ENCODE measurements at places on chromosomes 2 and 18. TPM values are rescaled to one million over a fixed set of nuclear protein-coding genes. Genes with fewer than 3 reads are reported as not detected.

DNA sequence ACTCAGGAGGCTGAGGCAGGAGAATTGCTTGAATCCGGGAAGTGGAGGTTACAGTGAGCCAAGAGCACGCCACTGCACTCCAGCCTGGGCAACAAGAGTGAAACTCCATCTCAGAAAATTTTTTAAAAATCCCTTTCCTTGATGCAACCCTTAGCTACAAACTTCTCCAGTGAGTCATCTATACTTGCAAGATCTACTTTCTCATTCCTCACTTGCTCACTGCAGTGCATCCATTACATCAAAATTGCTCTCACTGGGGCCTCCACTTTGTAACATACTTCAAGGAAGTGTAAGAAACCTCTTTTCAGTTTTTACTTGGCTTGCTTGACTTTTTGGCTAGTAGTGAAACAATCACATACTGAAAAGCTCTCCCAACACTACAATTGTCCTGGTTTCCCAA, 65.3 kb downstream of the REEP1 start:
- DNase-seq, result no peak

DNA sequence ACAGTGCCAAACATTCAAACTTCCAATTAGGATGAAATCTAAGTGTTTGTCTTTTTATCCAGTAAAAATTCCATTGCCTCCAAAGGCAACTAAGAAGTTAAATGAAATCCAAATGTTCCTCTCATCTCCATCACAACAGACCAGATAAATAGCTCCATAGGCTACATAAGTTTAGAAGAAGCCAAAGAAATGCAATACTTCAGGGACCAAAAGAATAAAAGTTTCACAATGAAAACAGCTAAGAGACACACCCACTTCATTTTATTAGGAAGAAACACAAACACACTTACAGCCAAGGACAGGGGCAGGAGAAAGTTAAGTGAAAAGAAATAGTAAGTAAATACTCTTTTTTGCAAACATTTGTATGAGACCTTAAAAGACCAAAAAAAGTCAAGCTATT, 88.5 kb upstream of the CCDC150 start:
- no peak for DNase-seq

- no peak for DNase-seq
Observed at GRCh38 chr2:54403512-54404238, 52.5 kb upstream of the SPTBN1 start.

The OTX1 gene
- polyA plus RNA-seq, result not detected

The ELOA2 gene
- not detected for polyA plus RNA-seq

The SPOPL gene
- 29.4 TPM for polyA plus RNA-seq

- no peak for DNase-seq
Observed at GRCh38 chr2:120869036-120869729, 133.5 kb downstream of the GLI2 start.

The ADGRF3 gene
- polyA plus RNA-seq, result 2.7 TPM

- no peak for DNase-seq
Observed at GRCh38 chr2:167475791-167476190, 587.5 kb downstream of the XIRP2 start.

DNA sequence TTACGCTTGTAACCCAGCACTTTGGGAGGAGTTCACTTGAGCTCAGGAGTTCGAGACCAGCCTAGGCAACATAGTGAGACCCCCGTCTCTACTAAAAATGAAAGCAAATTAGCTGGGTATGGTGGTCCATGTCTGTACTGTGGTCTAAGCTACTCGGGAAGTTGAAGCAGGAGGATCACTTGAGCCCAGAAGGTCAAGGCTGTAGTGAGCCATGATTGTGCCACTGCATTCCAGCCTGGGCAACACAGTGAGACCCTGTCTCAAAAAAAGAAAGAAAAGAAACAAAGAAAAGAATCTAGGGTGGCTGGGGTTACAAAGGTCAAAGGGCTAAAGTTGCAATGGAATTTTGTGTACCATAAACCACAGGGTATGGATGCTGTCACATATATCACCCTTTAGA, 41.3 kb downstream of the KIF3C start:
- no peak for DNase-seq

DNA sequence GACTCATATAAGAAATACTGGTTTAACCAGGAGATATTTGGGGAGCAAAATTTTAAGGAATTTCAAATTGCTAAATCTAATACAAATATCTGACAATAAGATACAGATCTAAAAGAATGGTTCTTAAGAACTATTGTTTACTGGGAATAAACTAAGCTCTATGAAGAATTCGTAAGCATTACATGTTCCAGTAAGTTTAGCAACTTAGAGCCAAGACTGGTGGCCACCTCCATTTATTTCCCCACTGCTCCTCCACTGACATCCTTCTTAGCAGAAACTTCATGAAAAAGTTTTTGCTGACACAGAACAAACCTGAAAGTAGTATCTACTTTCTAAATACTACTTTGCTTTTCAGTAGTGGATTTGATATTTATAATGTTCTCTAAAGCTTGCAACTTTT, 83.0 kb downstream of the ACSL3 start:
- DNase-seq, result no peak

Data from renal pelvis (tissue), 12 donors.